ENCODE measurements at places on chromosomes 5 and 9.

DNA sequence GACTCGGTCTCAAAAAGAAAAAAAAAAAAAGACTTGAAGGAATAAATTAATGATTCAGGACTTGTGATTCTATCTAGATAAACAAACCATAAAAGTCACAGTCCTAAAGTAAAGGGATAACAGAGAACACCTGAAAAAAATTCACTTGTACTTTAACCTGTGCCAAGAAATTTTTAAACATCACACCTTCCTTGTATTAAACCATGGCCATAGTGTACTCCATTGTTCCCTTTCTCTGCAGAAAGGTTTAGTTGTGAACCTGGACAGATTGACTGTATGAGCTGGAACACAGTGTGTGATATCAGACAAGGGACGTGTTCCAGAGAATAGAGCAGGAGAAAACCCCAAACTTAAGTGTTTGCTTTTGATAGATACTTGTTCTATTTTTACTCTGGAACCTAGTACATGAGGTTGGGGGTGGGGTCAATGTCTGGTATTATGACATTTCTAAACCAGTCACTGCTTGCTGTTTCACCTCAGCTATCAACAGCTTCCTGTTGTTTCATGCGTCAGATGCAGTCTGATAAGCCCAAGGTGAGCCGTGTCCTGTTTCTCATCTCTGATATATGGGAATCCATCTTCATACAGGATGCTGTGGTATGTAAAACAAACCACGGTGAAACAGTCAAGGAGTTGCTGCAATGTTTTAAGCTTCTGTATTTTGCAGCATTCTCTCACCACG lies 62.5 kb upstream of the ITGA1 start:
- peak; percentile 91 for DNase-seq

DNA sequence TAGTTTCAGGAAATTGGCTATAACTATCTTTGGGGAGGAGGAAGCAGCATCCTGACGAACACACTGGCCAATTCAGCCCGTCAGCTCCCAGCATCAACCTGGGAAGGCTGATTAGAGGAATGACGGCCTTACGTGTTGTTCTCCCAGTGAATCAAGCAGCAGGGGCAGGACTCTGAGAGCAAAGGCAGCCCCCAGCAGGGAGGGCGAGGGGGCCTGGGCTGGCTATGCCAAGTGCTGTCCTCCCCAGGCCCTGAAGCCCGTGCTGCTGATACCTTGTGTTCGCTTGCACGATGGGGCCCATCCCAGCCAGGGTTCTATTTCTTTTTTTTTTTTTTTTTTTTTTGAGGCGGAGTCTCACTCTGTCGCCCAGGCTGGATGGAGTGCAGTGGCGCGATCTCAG lies 254.1 kb downstream of the FSTL4 start:
- DNase-seq = no peak

- no peak for DNase-seq
These were observed 18.1 kb downstream of the LPCAT1 start for GRCh38 chr5:1505506-1506241.

GRCh38 chr5:127447827-127448226 lies 69.6 kb upstream of the PRRC1 start:
- DNase-seq = no peak

GRCh38 chr5:68534956-68535520 lies 319.5 kb downstream of the PIK3R1 start:
- DNase-seq = no peak

DNA sequence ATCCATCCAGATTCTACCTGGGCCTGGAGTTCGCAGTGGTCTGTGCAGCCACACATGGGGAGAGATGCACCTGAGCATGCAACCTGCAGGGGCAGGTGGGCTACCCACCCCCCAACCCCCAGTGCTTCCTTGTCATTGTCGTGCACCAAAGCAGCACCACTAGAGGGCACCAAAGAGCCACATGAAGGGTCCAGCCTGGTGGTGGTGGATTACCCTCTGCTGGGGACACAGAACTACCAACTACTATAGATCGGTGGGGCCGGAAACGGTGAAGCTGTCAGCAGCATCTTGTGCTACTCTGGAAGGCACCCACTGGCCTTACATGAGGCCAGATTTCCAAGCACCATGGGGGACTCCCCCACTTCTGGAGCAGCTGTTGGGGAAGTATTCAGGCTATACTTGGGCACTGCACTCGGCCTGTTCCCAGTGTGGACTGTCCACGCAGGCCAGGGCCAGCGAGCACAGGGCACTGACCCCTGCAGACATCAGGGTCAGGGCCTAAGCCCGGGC lies 60.2 kb upstream of the TBC1D2 start:
- peak; percentile 50 for DNase-seq

- DNase-seq = no peak
These were observed 145.9 kb downstream of the YIPF5 start for GRCh38 chr5:144024545-144024944.

DNA sequence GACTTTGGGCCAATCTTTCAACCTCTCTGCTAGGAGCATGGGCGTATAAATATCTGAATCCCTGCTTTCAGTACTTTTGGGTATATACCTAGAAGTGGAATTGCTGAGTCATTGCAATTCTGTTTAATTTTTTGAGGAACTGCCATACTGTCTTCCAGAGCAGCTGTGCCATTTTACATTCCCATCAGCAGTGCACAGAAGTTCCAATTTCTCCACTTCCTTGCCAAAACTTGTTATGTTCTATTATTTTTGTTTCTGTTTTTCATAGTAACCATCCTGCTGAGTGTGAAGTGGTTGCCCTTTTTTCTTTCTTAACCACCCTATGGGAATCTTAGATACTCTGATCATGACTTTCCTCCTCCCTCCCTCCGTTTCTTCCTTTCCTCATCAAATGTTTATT lies 11.1 kb upstream of the CCIN start:
- DNase-seq = no peak

GRCh38 chr9:77194423-77194822 lies 17.1 kb downstream of the VPS13A start:
- no peak for DNase-seq

DNA sequence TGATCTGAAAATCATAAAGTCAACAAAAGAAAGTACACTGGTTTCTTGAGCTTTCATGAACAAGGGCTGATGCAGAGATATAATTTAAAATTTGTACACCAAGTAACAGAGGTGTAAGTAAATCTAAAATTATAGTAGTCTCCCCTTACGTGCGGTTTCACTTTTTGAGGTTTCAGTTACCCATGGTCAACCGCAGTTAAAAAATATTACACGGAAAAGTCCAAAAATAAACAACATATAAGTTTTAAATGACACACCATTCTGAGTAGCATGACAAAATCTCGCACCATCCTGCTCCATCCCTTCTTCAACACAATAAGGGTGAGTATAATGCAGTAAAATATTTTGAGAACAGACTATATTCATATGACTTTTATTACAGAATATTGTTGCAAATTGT lies 54.4 kb downstream of the AUH start:
- DNase-seq = no peak

DNA sequence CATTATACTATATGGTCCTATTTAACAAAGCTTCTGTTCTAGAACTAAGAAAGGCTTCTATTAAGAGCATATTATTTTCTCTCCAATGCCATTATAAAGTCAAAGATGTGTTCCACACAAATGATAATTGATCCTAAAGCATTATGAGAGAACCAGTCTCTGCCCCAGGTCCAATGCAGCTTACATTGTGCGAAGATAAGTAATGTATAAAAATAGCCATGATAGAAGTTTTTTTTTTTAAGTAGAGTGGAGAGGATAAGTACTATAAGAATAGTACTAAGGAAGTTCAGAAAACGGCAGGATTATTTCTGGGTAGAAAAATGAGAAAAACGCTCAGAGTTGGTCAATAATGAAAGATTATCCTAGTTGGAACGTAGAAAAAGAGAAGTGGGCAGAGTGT lies 15.6 kb downstream of the UBTD2 start:
- DNase-seq = no peak

- no peak for DNase-seq
These were observed 174.9 kb upstream of the DMAC1 start for GRCh38 chr9:7974335-7974960.

DNA sequence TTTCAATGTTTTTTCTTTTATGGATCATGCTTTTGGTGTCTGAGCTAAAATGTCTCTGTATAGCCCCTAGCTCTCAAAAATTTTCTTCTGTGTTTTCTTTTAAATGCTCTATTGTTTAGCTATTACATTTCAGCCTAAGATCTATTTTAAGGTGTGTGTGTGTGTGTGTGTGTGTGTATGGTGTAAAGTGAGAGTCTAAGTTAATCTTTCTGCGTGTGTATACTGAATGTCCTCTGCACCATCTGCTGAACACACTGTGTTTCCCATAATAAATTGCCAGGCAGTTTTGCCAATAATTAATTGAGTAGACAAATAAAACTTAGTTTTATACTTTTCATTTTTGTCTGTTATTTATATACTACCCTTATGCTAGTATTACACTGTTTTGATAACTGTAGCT lies 2096.3 kb upstream of the C9orf72 start:
- DNase-seq = no peak

DNA sequence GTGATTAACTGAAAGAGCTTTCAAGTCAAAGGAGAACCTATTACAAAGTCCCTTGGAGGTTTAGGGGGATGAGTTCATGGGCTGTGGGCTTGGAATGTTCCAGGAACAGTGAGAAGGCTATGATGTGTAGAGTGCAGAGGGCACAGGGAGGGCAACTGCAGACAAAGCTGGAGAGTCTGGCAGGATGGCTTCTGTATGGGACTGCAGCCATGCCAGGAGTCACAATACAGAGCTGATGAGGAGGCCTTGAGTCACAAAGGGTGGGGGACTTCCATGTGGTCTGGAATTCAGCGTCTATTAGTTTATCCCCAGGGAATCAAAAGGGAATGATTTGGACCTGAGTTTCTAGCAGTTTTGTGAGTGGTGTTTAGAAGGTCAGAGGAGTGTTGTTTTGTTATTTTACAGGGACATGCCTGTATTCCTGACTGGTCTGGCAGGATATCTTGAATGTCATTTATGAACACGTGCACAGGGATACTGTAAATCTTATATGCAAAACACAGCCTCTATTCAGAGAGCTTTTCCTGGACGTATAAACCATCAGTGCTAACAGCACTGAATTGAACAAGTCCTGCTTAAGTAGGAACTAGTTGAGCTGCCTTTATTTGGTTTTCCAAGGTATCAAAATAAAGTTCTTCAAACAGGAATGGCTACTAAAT lies 14.3 kb upstream of the TEK start:
- DNase-seq = no peak

DNA sequence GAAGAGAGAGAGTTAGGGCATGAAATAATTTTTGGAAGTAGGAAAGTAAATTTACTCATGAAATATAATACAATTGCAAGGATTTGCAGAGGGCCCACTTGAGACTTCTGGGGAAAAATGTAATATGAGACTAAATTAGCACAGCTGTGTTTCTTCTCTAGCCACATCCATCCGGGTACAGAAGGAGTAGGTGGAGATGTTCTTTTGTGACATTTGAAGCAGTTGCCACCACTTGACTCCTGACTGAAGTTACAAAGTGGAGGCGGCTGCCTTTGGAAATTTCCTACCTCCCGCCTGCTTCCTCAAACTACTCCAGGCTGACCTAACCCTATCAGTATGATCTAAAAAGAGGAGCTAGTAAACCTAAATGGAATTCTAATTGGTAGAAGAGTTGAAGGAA lies 58.1 kb upstream of the SHISAL2B start:
- DNase-seq = no peak

GRCh38 chr9:93304574-93305496 lies 120.9 kb downstream of the WNK2 start:
- DNase-seq = no peak

GRCh38 chr5:129904102-129904666 lies at the start of gene CHSY3:
TSS of gene CHSY3 (plus strand) at chr5:129904465.
- DNase-seq = no peak

DNA sequence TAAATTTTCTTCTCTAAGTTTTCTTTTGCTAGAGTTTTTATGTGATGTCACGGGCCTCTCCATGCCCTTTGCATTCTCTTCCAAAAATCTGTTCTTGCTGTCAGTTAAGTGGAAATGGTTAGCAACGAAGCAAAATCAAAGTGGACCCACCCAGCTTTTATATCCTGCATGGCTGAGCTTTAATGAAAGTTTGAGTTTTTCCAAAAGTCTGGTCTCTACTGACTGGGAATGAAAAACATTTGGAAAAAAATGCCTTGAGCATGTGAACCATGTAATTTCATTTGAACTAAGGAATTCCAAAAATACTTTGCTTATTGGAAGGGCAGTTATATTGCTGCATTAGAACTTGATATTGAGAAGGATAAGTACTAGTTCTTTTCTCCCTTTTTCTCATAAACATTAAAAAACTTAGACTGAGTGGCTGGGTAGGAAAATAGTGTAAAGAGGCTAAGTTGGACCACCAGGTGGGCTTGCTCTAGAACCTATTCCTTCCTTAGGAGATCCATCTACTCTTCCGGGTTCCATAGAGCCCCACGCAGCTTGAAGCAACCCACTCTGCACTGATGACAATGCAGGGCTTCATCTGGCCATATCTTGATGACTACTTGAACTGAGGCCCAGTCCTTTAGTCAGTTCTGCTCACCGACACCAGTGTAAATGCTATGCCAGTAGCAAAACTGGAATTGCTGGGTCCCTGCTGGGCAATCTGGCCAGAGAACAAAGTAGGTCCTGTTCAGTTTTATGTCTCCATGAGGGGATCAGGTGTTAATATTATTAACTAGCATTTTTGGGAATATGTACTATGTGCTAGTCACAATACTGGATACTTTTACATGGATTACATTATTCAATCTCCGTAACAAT lies 17.4 kb upstream of the RIC1 start:
- no peak for DNase-seq

DNA sequence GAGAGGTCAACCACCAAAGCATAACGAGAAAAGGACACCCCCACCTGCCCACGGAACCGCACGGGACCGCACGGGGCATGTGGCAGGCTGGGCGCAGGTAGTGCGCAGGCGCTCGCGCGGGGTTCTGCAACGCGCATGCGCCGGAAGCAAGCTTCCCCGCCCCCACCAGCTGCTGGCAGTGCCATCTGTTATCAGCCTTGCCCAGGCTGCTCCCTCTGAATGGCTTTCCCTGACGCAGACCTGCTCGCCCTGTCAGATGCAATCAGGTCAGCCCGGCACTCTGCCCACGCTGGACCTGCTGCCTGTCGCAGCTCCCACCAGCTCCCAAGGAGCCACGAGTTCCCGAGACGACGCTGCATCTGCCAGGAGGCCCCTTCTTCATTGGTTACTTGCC lies 22.8 kb downstream of the PTCH1 start:
- DNase-seq = no peak

DNA sequence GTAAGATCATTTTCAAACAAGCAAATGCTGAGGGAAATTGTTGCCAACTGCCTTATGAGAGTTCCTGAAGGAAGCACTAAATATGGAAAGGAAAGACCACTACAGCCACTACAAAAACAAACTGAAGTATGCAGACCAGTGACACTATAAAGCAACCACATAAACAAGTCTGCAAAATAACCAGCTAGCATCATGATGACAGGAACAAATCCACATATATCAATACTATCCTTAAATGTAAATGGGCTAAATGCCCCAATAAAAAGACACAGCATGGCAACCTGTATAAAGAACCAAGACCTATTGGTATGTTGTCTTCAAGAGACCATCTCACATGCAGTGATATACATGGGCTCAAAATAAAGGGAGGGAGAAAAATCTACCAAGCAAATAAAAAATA lies 113.2 kb downstream of the DTWD2 start:
- no peak for DNase-seq

DNA sequence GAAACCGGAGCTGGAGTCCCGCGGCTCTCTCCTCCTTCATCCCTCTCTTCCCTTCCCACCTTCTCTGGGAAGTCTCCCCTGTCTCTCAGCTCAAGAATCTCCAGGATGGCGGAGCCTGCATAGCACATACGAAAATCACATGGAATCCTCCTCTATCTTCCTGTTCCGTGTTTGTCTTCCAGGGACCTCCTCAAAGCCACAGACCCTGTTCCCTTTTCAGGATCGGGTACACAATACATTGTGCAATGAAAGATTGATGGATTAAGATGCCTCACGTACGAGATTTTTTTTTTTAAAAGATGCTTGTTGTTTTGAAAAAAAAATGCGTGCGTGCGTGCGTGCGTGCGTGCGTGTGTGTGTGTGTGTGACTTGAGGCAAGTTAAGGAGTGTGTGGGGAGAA lies 46.6 kb upstream of the OLFM1 start:
- DNase-seq = no peak

All from central memory CD4-positive, alpha-beta T cell (primary cell).